ENCODE measurements at places on chromosomes 11 and 22.

DNA sequence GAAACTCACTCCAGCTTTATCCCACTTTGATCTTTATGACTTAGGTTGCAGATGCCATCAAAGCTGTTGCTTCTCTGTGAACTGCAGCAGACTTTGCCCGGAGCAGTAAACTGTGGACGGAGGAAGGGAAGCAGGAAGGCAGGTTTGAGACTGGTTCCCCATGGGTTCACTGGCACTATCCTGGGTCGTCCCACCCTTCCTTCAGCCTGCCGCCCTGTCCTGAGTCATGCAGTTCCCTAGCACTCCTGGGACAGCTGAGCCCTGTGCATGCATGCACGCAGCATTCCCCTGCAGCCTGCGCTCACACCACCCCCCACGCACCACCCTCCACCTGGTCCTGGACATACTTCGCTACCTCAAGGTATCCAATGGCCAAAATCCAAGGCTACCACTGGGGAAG, 23.5 kb upstream of the P2RY2 start:
- DNase-seq: peak; percentile 75

GRCh38 chr11:48047616-48048015, 67.3 kb downstream of the PTPRJ start:
- DNase-seq: no peak

DNA sequence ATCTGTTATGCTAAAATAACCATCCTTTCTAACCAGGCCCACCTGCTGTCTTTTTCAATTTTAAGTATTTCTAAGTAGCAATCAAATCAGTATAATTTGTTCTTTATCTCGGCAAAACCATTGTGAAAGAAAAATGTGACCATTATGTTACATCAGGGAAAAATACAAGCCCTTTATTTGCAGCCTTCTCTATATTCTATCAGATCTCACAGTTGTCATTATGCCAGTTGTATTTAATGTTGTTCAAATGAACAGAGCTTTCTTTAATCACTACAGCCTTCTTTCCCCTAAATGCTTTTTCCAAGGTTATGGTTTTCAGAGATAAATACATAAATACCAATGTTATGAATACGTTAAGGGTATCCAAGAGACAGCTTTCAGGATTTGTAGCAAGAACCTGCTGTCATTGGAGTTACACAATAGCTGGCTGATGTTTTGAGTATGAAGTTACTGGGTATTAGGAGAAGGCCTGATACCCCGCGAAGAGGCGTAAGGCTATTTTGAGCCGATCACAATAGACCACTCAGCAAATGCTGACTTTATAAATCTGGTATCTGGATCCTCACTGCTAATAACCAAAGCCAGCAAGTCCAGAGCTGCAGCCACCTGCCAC, 406.3 kb downstream of the CADM1 start:
- DNase-seq: no peak

DNA sequence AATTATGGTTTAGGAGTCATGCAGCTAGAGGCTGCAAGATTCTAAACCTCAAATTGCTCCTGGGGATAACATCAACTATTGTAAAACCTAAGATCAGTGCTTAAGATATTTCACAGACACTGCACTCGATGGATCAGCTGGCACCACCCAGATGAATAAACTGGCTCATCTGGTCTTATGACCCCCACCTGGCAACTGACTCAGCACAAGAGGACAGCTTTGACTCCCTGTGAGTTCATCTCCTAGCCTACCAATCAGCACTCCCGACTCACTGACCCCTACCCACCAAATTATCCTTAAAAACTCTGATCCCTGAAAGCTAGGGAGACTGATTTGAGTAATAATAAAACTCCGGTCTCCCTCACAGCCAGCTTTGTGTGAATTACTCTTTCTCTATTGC, 782 bp upstream of the TTC12 start:
- DNase-seq: no peak

GRCh38 chr11:64225608-64226506, at the start of the genes NUDT22 and TRPT1:
Gene NUDT22 (plus strand): TSS chr11:64226274. CDS start chr11:64226653, 379 bp downstream.
Gene TRPT1 (minus strand): TSS chr11:64226186. CDS start chr11:64225860, 326 bp downstream.
- DNase-seq: no peak

DNA sequence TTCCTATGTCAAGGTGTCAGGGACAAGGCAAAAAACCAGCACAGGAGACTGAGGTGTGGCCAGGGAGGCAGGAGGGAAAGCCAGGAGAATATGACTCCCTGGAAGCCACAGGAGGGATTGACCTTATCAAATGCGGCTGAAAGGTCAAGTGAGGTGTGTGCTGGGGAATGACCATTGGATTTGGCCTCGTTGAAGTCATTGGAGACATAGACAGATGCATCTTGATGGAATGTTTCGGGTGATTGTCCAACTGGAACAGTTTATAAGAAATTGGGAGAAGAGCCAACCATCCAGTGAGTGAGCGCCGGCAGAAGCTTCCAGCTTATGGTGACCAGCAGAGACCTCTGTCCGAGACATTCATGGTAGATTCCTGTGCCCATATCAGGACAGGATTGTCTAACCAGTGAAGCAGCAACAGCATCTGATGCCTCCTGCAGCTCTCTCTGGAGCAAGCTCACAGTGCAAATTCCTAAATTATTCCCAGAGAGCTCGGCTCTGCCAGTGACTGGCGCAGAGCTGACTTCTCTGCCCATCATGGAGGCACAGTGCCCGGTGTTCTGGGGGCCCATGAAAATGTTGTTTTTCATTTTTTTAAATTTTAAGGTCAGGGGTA, 95.4 kb downstream of the MYO18B start:
- no peak for DNase-seq

GRCh38 chr11:107962181-107962580, 33.9 kb downstream of the RAB39A start:
- DNase-seq: no peak

DNA sequence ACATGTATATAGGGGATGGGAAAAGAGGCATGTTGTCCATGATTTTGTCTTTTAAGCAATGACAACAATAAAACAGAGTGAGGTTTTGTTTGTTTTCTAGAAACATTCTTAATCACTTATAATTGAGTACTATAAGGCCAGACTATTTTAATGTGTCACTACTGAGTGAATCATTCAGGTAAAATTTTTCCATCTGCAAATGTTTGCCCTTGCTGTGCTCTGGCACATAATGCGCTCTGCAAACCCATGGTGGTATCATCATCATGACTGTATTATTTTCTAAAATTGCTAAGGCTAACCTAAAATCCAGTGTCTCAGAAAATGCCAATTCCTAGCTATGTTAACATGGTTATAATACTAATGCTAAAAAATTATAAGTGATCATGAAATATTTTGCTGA, 261.2 kb downstream of the CADM1 start:
- DNase-seq: no peak

DNA sequence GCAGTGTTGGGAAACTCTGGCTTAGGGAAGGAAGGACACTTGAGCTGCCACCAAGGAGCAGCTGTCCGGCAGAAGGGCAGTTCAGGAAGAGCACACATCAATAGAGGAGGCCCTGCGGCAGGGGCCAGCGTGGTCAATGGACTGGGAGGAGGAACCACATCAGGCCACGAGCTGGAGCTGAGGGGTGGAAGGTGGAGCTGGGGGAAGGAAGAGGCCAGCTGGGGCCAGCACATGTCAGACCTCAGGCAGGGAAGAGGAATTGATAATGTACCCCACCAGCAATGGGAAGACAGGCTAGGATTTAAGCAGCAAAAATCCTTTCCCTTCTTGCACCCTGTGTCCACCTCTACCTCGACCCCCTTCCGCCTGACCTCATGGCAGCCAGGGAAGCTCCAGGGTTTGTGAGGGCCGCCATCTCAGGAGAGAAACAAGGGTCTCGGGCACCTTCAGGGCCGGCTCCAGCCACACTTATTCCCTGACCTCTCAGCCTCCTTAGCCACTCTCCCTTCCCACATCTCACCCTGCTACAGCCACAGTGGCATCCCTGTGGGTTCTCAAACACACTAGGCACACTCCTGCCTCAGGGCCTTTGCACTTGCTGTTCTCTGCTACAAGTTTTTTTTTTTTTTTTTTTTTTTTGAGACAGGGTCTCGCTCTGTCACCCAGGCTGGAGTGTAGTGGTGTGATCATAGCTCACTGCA, 157.8 kb upstream of the GRK3 start:
- DNase-seq: no peak

DNA sequence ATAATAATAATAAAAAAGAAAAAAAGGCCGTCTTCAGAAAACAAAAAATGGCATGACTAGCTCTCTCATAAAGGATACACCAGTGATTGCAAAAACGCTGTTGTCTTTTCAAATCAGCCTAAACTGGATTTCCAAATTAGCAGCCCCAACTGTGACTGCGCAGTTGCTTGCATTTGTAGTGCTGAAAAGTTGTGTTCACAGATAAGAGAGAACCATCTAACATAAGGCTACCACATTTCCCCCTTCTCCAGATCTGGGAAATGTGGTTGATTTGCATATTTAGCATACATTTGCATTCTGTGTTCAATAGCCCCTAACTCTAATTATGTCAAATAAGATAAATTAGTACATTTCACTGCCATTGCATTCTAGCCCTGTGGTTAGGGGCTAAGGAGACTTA, 650.7 kb downstream of the OPCML start:
- no peak for DNase-seq

- no peak for DNase-seq
Measured at GRCh38 chr11:96213500-96213899, 129.5 kb downstream of the MAML2 start.

GRCh38 chr11:19683862-19684491, 28.7 kb upstream of the NAV2 start:
- DNase-seq: no peak

Measured in epithelial cell of prostate (primary cell).